ENCODE measurements at places on chromosomes 16 and 17. TPM values are rescaled to one million over a fixed set of nuclear protein-coding genes. Genes with fewer than 3 reads are reported as not detected.

The MPG gene
- 38.1 TPM for polyA plus RNA-seq

The EPX gene
- 0.27 TPM for polyA plus RNA-seq

The SLC52A1 gene
- polyA plus RNA-seq: not detected

The NEURL4 gene
- 14.1 TPM for polyA plus RNA-seq

The GUCY2D gene
- polyA plus RNA-seq: not detected

The KRT31 gene
- 5.2 TPM for polyA plus RNA-seq

The NXN gene
- 46.4 TPM for polyA plus RNA-seq

The CDH5 gene
- polyA plus RNA-seq: 87.1 TPM

The AGRP gene
- not detected for polyA plus RNA-seq

The NXPH3 gene
- not detected for polyA plus RNA-seq

The NACA2 gene
- 0.65 TPM for polyA plus RNA-seq

Data from muscle of arm (tissue), 14 donors.